ENCODE measurements at places on chromosomes 7 and 10.

GRCh38 chr10:10120671-10121070, 897.0 kb upstream of the CELF2 start:
- DNase-seq: no peak

DNA sequence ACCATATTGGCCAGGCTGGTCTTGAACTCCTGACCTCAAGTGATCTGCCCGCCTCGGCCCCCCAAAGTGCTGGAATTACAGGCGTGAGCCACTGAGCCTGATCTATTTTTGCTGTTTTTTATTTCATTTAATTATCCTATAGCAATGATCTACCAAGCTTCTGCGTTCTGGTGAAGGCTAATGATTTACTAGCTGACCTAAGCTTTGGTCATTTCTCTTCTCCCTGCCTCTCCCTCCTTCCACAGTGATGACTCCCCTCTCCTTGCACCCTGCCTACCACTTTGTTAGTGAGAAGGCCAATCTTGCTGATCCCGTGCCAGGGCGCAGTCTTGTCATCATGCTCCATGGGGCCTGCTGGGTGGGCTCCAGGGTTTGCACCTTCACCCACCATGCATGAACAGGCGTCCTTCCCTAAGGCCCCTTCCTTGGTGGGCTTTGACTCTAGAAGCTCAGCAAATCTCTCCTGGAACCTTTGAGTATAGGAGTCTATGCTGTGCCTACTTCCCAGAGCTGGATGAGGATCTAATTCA, 11.9 kb upstream of the ZCCHC24 start:
- no peak for DNase-seq

GRCh38 chr7:95066737-95067530, 159.5 kb downstream of the PPP1R9A start:
- DNase-seq: peak; percentile 40

DNA sequence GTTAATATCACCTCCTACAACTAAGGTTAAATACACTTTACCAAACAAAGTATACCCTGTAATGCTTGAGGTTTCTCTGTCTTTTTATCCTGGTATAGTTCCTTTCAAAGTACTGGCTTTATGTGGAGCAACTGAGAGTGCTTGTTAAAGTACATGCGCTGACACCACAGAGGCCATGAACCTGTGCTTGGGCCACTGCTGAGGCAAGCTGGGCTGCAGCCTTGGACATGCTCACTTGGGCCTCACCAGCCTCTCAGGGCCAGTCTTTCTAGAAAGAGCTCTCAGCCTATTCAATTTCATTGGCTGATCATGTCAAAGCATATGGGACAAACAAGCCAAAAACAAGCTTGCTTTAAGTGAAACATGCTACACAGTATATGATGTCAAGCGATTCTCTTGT, 126.1 kb upstream of the DNAJB12 start:
- DNase-seq: no peak

DNA sequence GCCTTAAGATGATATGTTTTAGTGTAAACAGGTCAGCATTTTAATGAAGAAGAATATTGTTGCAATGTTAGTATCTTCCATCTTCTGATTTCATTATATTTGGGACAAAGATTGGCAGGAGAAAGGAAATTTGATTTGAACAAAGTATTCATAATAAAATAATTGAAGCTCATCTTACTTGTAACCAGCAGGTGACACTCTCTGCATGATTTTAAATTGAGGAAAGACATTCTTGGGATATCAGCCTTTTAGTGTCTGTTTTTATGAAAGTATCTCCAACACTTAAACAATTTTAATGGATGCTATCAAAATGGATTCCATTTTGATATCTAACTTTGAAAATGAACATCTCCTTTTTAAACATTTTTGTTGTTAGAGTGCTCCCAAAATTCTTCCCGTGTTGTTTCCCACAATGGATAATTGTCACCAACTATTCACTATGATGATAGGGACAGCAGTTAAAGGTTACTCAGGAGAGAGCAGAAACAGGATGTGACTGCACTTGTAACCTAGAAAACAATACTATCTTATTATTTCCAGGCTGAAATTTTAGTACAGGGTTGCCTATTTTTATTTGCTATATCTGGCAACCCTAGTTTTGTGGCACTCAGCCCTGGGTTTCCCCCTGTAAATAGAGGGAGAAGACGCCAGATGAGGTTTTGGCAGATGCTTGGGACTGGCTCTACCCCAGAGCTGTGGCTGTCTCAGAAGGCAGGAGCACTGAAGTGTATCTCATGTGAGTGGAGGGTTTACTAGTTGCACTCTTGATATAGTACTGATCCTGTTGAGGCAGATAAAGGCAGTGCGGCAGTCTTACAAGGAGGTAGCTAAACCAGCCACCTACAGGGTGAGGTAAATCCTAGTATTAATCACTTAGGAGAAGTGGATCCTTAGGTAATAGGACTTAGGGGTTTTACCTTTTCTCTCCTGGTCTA, 31.0 kb upstream of the ABCB4 start:
- DNase-seq: peak; percentile 19
